ENCODE measurements at places on chromosomes 1 and 21.

DNA sequence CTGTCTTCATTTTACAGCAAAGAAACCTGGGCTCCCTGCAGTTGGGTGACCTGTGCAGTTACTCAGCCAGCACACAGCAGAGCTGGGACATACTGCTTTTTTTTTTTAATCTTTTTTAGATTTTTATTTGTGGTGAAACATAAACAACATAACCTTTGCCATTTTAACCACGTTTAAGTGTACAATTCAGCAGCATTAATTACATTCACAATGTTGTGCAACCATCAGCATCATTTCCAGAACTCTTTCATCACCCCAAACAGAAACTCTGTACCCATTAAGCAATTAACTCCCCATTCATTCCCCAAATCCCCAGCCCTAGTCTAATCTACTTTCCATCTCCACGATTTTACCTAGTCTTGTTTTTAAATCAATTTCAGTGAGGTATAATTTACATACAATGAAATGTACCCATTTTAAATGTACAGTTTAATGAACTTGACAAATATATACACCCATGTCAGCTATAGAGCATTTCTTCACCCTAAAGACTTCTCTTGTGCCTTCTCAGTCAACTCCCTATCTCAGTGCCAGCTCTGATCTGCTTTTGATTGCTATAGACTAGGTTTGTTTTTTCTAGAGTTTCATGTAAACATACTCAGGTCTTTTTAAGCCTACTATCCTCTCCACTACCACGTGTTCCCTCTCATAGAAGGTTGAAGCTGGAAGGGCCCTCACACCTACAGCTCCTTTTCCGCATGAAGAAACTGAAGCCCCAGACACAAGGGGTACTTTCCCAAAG is 37.8 kb upstream of the C8B start:
- no peak for DNase-seq

DNA sequence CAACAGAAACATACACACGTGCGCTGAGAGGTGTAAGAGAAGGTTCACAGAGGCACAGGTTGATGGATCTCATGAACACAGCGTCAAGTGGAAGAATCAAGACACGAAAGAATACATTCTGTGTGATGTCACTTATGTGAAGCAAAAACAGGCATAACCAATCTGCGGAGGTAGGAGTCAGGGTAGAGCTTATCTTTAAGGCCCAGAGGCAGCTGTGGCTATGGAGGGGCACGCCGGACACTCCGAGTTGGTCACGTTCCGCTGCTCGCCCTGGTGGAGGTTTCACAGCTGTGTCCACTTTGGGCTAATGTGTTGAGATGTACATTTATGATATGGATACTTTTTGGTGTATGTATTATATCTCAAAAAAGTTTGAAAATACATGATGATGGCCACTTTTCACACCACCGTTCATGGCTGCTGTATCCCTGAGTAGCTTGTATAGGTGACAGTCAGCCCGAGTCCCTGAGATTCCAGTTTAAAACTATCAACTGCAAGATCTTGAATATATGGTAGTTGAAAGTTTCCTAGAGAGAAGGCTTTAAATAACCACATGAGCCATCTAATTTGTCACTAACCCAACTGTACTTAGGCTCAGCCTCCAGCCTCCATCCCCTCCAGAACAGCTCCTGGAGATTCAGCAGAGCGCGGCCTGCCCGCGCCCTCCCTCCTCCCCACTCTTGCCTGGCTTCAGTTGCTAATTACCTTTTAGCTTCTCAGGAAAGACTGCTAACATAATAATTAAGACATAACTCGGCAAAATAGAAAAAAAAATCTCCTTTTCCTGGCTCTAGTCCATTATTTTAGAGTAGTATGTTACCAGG is 6.7 kb upstream of the ADARB1 start:
- DNase-seq = no peak

DNA sequence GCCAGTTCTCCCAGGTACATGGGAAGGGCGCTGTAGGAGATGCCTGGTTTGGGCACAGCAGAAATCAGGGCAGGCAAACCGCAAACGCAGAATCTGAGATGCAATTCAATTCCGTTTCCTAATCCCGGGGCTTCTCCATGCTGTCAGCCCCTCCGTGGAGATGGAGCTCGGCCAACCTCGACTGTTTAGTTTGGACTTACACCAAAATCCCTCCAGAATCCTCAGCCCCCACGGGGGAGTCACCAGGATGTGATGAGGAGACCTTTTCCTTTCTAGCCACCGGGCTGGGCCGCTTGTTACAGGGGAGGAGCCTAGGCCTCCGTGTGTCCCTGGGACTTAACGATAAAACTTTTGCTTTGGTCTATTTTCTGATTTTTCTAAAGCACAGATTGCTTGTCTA is 7.9 kb downstream of the SLC2A7 start:
- no peak for DNase-seq

DNA sequence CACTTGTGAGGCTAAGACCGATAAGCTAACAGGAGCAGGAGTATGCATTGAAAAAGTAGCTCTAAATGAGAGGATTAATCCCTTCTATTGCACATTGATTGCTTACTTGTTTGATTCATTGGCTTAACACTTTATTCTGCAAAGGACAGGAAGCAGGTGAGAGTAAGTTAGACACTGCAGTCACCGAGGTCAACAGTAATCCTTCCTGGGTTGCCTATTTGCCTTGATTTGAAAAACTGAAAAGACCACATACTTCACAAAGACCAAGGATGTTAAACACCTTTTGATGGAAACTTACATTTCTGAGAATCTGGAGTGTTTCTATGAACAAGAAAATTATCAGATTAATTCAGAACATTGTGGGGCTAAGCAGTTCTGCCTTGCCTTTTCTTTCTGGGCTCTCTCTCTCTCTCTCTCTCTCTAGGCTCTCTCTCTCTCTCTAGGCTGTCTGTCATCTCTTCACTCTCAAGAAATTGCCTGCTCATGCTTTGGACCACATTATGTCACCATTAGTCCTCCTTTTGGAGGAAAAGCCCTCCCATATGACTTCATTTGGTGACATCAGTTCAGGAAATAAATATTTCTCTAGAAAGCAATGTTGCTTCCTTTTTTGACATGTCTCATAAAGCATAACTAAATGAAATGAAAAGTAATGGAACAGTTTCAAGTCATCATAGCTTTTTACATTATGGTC is 103.8 kb downstream of the TNFSF18 start:
- DNase-seq = peak; percentile 9

- DNase-seq = no peak
Measured at GRCh38 chr1:91700332-91700731, 185.6 kb downstream of the TGFBR3 start.

GRCh38 chr1:65166572-65167305 is 18.7 kb downstream of the AK4 start:
- DNase-seq = peak; percentile 65

DNA sequence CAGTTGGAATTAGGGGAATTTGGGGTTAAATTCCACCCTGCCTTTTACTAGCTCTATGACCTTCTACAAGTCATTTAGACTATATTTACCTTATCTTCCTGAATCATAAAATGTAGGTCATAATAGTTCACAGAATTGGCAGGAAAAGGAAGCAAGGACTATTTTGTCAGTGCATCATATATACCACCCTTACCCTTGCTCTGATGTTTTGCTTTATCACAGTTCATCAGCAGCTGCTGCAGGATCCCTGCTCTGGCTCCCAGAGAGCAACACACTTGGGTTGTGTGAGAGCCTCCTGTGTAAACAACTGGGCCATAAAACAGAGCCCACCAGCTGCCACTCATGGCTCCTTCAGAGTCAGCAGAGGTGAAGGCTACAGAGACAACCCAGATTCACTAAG is 631.6 kb upstream of the CAMK1G start:
- no peak for DNase-seq

GRCh38 chr1:198490224-198490623 is 50.3 kb downstream of the ATP6V1G3 start:
- DNase-seq = no peak

DNA sequence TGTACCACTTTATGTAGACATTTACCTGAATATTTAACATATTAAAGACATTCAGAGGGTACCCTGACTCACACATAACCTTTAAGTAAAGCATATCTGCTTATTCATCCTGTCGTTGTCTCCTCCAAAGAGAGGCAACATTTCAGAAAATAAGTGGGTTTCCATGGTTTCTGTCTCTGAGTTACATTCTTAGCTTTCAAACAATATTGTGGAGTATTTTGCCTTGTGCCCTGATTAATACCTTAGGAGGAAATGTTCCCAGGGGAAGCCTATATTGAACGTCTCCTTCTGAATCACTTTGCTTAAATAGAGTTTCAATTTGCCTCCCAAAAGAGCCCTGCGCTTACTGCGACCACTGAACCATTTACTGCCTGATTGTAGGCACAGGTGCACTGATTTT is 26.1 kb downstream of the PALMD start:
- no peak for DNase-seq

- DNase-seq = no peak
Measured at GRCh38 chr21:37696936-37697335, 219.3 kb downstream of the KCNJ6 start.

GRCh38 chr21:44589094-44589493 is 3.2 kb downstream of the KRTAP10-6 start:
- DNase-seq = no peak

DNA sequence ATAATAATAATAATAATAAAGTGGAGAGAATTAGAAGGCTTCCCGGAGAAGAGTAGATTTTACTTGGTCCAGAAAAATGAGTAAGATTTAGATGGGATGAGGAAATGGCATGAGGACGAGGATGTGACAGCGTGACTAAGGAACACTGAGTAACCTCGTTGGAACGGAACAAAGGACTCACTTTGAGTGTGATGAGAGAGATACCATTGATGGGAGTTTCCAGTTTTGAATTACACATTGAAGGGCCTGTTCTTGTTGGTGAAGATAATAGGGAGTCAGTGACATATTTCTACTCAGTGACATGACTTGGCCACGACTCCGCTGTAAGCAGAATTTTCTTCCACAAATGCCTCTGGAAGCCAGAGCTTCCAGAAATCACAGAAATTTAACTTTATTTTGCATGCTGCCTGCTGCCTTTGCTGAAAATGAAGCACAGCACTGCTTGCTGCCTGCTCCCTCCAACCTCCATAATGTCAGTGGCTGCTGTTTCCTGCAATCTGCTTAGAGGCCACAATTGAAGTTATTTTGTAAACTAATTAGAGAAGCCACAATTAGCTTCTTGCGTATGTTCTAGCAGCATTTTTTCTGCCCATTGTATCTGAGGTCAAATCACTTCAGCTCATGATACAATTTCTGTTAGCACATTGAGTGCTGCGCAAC is 33.7 kb upstream of the FBXO28 start:
- no peak for DNase-seq

DNA sequence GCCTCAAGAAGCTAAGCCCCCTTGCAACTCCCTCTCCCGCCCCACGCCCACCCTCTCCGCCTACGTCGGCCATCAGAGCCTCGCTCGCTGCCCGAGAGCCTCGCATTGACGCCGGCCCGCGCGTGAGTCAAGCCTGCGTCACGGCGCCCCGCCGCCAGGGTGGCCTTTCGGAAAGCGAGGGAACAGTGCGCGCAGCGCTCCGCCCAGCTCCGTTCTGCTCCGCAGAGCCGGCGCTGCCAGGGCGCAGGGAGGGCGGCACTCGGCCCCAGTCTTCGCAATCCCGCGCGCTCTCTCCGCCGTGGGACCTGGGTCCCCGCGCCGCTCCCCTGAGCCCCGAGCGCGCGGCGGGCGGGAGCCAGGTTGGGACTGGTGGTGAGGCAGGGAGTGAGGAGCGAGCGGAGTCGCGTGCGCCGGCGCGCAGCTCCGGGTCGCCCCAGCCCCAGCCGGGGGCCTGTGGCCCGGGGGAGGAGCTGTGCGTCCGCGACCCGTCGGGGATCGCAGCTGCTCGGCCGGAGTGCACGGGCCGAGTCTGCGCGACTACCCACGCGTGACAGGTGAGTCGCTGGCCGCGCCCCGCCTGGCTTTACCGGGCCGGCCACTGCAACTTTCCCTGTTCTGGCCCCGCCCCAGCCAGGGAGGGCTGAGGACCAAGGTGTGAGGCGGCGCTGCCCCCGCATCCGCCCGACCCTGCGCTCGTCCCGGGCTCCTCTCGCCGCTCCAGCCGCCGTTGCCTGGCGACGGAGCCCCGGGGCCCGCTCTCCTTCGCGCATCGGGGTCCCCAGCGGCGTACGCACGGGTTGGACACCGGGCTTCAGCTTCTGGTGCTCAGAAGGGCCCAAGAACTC is at the start of gene SLC6A17:
Gene SLC6A17, plus strand, starts transcription at position 165 of the 845 bp plus-strand sequence. CDS start 16,436 bp downstream, outside the sequence.
- DNase-seq = no peak

DNA sequence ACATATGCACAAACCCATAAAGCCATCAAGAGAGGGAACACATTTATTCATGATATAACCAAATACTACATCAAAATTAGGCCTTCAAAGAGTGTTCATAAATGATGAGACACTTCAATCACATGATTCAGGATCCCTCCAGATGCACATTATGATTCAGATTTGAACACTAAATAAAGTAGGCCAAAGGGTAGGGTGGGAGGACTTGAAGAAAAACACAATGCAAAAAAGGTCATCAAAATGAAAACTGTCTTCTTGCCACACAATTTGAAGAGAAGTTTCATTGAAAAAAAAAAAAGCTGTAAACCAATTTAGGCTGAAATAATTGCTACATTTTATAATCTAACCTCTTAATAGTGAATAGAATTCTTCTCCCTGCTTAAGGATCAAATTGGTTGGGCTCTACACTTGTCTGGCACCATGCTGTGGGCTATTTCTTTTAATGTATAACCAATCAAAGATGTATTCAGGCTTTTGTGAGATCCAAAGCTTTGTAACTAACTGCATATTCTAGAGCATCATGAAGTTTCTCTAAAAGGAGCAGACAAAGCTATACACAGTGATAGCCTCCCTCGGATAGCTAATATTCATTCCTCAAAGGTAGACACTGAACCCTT is 58.1 kb downstream of the ZSWIM5 start:
- DNase-seq = no peak
